ENCODE measurements at places on chromosomes 7 and 10. TPM values are rescaled to one million over a fixed set of nuclear protein-coding genes. Genes with fewer than 3 reads are reported as not detected.

AKR1C4 gene
- not detected for total RNA-seq

TRIM56 gene
- total RNA-seq: 24.5 TPM

PVRIG gene
- total RNA-seq: not detected

AKR1C8 gene
- 0.21 TPM for total RNA-seq

DNA sequence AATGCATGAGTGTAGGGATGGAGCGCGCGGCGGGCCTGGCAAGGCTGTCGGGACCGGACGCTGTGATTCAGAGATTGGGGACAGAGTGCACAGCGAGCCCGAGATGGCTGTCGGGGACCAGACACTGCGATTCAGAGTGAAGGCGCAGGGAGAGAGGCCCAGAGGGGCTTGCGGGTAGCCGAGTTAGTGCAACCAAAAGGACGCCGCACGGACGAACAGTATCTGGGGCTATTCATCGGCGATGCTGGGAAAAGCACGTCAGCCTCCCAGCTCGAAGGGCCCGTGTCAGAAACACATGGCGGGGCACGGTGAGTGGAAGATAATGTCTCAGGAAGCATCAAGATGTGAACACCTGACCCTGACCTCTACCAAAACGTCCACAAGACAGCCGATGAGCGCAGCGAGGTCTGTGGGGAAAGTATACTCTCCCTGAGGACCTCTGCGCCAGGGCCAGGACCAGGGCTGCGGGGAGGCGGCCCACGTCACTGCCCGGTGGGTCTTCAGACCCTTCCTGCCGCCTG lies 215.8 kb downstream of the ZMYND11 start:
- DNase-seq: no peak

DNA sequence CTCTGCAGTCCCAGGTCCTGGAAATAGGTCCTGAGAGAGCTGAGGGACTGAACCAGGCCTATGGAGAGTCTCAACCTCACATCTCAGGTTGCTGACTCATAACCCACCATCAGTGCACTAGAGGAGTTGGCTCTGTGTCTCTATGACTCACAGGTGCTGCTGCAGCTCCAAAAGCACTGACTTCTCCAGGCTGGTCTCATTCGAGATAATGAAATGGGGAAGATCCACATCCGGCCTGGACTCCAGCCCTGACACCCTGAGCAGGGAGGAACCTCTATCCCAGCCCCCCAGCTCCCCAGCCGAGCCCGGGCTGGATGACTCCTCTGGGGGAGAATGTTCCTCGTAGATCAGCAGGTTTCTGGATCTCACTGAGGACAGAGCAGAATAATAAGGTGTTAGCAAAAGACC lies 35.5 kb upstream of the DGKI start:
- peak; percentile 39 for DNase-seq

GRCh38 chr7:20834656-20835055 lies 48.0 kb upstream of the SP8 start:
- no peak for DNase-seq

DNA sequence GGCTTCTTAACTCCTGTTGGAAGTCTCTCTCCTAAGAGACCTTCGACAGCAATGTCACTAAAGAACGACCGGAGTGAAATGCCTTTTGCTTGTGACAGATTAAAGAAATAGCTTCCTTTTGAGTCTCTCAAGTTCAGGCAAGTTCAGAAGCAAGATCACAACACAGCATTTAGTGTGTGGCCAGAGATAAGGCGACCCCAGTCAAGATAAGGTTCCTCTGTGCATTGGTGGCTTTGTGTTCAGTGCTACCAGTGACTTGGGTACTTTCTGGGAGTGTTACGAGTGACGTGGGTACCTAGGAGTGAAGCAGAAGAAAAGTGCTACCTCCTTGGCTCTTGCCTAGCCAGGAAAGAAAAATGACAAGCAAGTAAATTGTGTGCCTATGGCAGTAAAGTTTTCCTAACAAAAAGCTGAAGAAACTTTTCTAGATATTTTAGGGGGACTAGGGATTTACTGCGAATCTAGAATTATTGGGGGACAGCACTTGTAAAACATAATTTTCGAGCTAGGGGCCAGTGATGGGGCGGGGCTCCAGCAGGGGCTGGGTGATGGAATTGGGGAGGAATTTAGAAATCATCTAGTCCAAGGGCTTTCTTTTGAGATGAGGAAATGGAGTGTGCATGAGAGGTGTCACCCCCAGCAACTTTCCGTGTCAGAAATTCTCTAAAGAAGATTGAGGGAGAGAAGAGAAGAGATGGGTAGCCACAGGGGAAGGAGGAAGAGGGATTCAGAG lies 191.9 kb upstream of the LYZL2 start:
- DNase-seq: no peak

GRCh38 chr7:78141522-78142281 lies 343.1 kb downstream of the PHTF2 start:
- DNase-seq: no peak

- no peak for DNase-seq
Observed at GRCh38 chr7:97770850-97771249, 39.0 kb downstream of the TAC1 start.

GRCh38 chr10:95261926-95262325 lies 28.9 kb downstream of the PDLIM1 start:
- DNase-seq: no peak

GRCh38 chr10:111785921-111786320 lies 397.6 kb downstream of the GPAM start:
- DNase-seq: no peak

DNA sequence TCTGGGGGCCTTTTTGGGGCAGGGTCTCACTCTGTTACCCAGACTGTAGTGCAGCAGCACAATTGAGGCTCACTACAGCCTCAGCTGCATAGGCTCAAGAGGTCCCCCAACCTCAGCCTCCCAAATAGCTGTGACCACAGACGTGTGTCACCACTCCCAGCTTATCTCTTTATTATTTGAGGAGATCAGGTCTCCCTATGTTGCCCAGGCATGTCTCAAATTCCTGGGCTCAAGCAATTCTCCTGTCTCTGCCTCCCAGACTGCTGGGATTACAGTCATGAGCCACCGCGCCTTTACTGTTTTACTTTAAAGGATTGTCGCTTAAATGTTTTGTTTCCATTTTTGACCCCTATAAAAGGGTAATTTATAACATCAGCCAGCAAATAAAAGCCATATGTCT lies 502.6 kb upstream of the AUTS2 start:
- DNase-seq: no peak

DNA sequence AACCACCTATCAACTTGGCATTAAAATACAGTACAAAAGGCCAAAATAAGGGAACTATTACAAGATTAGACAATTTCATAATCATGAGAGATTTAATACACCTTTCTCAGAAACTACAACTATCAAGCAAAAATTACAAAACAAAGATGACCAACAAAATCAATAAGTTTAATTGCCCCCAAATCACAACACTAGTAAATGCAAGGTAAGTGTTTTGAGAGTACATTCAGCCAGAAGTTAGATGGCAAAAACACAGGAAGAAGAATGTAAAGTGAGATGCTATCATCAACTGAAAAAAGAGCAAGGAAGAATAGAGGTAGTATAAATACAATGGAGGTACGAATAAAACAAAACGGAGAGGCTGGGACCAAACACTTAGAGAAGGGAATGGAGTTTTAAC lies 3.2 kb downstream of the PNPLA8 start:
- no peak for DNase-seq

- no peak for DNase-seq
Observed at GRCh38 chr7:116392806-116393205, 106.7 kb upstream of the CAV2 start.

GRCh38 chr7:151411551-151411950 lies 1.7 kb upstream of the WDR86 start:
- DNase-seq: no peak

DNA sequence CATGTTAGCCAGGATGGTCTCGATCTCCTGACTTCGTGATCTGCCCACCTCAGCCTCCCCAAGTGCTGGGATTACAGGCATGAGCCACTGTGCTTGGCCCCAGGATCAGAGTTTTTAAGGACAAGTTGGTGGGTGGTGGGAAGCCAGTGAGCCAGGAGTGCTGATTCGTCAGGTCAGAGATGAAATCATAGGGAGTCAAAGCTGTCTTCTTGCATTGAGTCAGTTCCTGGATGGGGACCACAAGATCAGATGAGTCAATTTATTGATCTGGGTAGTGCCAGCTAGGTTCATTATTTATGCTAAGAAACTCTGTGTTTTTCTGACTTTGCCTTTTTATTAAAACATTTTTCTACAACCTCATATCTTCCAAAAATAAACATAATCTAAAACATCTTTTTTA lies 423.8 kb downstream of the ARL4A start:
- DNase-seq: no peak

DNA sequence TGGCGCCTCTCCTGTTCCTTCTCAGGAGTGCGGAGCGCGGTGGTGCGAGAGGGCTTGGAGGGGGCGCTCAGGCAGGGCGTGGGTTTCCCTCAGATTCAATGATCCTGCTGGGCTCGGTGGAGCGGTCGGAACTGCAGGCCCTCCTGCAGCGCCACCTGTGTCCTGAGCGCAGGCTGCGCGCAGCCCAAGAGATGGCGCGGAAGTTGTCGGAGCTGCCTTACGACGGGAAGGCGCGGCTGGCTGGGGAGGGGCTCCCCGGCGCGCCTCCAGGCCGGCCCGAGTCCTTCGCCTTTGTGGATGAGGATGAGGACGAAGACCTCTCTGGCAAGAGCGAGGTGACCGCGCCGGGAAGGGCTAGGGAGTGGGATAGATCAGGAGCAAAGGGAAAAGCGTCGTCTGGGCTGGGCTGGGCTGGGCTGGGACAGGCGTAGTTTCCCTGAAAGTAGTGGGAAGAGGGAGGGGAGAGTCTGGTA lies 17.0 kb downstream of the FAM131B start:
- peak; percentile 73 for DNase-seq

DNA sequence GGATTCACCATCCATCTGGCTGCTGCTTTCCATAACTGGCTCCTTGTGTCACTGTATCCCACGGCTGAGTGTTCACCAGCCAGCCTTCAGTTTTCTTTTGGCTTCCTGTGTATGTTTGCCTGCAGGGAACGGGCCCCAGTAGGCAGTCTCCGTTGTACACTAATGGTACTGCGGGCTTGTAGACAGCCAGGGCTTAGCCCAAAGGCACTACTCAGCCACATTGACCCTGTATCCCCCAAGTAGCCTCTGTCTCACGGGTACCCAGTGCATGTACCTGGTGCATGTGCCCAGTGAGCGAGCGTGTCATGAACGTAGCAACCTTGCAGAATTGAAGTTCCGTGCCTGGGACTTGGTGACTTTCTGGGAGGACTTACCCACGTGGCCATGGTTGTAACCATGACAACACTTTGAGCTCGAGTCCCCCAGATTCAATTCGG lies 6.1 kb downstream of the PFKFB3 start:
- no peak for DNase-seq

Measured in right cardiac atrium (tissue), 5 donors.